ENCODE measurements at places on chromosomes 16 and 17. TPM values are rescaled to one million over a fixed set of nuclear protein-coding genes. Genes with fewer than 3 reads are reported as not detected.

KRTAP4-6 gene
- not detected for total RNA-seq

CD300LB gene
- not detected for total RNA-seq

ZSCAN10 gene
- total RNA-seq = not detected

OTOP3 gene
- not detected for total RNA-seq

NAGS gene
- total RNA-seq = 2.9 TPM

Data from uterine smooth muscle cell (primary cell).